C1 segment of cervical spinal cord (tissue), 14 donors: ENCODE measurements at places on chromosomes 2 and 18.

- DNase-seq, result no peak
Observed at GRCh38 chr18:48531908-48532307, 6.9 kb upstream of the CTIF start.

GRCh38 chr2:152568531-152568930, 148.7 kb downstream of the PRPF40A start:
- DNase-seq, result no peak

- DNase-seq, result no peak
Observed at GRCh38 chr2:45936623-45936979, 285.1 kb downstream of the PRKCE start.

GRCh38 chr18:58148954-58149471, 105.0 kb downstream of the NEDD4L start:
- no peak for DNase-seq

DNA sequence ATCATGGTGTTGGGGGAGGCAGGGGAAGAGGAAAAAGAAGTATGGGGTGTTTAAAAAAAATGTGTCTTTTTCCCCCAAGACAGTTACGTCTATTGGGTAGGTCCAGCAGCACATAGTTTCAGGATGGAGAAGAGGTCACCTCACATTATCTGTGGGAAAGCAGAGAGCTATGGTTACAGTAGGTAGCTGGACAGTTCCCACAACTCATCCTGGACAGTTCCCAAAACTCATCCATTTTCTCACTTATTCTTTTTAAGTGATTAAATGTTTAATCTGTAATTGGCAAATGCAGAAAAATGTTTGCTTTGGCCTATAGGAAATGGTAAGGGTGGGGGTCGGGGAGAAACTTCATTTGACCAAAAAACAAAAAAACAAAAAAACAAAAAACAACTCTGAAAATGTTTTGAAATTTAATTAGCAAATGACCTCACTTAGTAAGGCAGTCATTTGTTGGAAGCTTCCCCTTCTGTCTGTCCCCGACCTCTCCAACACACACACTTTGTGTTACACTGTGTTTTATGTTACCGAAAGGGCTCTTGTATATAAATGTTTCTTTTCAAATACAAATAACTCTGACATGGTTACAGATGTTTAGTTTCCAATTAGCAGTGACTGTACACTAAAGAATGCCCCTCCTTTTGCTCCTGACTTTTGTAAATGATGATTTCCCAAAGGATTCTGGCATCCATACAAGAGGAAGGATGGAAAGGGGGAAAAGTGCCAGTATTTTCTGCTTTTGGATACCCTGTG, 173.3 kb upstream of the ZFP36L2 start:
- DNase-seq, result no peak

DNA sequence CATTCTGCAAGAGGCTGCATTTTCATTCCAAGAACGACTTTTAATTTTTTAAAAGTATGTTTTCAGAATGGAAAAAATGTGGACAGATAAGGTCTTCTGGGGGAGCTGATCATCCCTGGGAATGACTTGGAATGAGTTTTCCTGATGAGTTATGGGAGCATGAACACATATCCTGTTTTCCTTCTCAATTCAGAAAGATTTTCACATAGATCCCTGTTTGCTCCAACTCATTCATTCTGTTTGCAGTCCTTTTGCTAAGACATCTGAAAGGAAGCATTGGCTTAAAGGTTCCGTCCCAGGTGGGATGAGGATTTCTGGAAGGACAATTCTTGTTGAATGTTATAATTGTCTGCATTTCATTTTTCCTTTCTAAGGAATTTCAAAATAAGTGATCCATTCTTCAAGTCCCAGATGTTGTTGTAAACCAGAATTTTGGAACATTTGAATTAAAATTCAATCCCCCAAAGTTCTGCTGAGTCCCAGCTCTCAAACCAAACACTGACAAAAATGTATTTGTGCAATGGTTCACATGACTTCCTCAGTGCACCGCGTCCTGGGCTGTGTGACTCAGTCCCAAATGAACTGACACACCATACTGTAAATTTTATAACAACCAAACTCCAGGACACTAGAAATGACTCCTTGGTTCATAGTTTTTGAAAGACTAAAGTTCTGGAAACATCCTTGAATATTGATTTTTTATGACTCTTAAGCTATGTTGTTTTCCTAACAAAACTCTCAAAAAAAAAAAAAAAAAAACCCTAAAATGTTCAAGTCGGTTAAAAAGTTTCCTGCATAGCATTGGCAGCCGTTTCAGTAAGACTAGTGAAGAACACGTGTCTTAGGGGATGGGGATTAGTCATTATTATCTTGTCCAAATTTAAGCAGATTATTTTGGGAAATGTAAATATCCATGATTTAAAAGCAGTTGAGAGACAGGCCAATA, 281.8 kb upstream of the TCF4 start:
- DNase-seq, result no peak

DNA sequence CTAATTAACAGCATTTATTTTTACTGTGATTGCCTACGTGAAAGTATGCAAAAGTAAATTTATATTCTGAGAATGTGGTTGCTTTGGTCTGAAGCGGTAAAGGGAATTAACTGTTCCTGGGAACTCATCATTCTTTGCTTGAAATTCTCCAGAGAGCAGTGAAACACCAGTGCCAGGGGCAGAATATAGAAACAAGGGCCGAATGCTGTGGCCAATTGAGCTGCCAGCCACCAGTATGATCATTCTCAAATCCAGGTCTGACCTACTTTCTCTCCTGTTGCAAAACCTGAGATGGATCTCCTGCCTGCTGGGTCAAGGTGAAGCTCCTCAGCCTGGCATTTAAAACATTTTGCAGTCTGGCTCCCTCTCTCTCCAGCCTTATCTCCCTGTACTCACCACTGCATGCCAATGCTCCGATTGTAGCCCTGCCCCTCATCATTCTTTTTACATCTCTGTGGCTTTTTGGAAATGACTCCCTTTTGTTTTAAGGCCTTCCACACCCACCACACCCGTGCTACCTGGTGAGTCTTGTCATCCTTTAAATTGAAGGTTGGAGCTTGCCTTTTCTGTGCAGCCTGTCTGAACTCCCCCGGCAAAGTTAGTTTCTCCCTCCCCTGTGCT, 94.5 kb upstream of the TMEM178A start:
- DNase-seq, result no peak

DNA sequence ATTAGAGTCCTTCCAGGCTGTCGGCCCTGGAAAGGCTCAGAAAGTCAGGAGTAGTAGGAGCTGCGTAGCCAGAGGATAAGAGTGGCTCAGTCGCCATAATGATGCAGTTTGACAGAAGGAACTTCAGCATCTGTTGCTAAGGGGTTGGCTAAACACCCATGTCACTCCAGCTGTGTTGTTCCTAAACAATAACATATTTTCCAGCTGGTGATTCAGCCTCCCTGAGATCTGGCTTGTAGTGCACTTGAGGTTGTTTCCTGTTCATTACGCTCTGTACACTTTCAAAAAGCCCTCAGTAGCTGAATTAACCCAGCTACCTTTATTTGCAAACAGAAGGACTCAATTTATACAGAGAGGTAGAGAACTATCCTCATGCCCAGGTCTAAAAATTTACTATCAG, 39.7 kb upstream of the EPAS1 start:
- DNase-seq, result no peak

- no peak for DNase-seq
Observed at GRCh38 chr2:238915196-238915595, 67.3 kb downstream of the TWIST2 start.

DNA sequence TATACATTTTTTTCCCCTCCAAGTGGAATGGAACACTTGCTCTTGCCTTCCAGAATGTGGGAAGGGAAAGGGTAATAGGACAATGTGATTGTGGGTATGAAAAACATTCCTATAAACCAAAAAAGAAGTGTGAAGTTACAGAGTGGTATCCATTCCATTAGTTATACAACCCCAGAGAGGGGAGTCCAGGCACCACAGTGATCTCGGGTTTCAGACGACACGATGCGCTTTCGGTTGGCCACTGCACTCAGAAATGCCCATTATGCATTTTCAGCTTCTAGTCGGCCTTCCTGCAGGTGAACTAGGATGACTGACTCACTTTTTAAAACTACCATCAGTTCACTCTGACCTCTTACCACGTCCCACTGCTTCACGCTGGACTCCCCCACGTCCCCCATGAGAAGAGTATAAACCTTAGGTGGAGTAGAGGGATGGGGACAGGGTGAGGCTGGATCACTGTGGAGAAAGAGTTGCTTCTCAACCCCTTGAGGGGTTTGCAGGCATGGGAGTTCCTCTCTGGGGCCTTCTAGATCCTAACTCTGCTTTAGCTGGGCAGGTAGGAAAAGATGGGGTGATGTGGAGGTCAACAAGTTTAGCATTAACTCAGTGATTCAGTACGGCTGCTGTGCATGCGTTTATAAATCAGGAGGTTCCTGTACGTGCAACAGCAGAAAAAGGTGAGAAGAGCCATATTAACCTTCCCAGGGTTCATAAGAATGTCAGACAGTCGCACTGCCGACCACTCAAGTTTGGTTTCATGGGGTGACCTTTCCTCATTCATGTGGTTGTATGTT, 50.5 kb downstream of the ZNF532 start:
- DNase-seq, result no peak

GRCh38 chr2:128607440-128607839, 288.8 kb upstream of the HS6ST1 start:
- no peak for DNase-seq

- DNase-seq, result no peak
Observed at GRCh38 chr2:159640176-159640575, 23.8 kb upstream of the BAZ2B start.

DNA sequence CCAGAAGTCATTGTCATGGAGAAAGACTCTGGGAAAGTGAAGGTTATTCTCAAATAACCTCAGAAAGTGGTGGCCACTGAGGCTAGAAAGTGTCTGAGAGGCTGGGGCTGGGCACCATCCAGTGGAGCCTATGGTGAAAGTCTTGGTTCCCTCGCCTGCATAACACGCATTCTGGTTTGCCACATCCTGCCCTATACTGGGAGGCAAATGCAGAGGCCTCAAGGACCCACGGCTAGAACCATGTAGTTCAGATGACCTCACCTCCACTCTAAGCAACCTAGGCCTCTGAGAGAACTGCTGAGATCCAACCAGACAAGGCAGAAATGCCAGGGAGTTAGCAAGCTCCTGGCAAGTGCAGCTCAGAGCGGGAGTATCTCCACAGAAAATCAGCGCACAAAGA, 5.1 kb downstream of the ITGB6 start:
- DNase-seq, result no peak

DNA sequence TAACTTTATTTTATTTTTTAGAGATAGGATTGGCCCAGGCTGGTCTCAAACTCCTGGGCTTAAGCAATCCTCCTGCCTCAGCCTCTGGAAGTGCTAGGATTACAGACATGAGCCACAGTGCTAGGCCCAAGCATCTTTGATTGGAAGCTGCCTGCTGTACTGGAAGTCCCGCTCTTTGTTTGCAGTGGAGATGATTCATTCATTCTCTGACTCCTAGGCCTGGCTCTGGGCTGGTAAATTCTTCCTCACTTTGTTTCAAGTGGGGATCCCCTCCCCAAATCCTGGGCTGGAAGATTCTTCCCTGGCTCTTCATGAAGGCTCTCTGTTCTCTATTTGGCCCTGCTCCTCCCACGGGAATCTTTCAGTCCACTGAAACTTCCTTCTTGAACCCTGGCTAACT, 81.9 kb downstream of the NEURL3 start:
- no peak for DNase-seq

DNA sequence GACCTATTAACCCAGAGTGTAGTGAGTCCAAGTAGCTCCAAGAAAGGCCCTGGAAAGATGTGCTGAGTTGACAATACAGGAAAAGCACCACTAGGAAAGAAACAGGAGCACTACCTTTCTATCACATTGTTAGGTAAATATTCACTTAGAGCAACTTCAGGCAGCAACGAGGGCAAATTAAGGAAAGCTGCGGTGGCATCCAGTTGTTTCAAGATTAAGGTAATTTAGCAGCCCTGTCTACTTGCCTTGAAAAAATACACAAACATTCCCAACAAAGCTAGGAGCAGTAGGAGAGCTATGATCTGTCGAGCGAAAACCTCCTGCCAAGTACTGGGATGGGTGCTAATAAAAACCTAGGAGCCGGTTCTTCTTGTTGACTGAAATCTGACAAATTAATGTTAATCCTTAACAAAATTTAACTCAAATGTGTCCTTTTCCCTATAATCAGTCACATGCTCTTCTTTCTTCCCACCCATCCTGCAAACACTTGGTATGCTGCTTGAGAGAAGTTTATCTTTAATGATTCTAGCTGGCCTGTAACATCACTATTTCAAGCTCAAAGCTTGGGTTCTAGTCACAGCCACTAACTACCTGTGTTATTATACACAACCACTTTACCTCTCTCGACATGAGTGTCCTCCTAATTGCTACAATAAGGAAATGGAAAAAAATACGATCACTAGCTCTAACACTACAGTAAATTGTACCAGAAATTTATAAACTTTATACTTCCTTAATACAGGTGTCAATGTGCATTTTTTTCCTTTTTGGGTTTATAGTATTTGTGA, 2.0 kb downstream of the ACAA2 start:
- DNase-seq, result no peak

- DNase-seq, result no peak
Observed at GRCh38 chr2:62662554-62662953, 43.0 kb upstream of the EHBP1 start.

GRCh38 chr2:217160103-217160743, 300.4 kb upstream of the TNP1 start:
- DNase-seq, result no peak

DNA sequence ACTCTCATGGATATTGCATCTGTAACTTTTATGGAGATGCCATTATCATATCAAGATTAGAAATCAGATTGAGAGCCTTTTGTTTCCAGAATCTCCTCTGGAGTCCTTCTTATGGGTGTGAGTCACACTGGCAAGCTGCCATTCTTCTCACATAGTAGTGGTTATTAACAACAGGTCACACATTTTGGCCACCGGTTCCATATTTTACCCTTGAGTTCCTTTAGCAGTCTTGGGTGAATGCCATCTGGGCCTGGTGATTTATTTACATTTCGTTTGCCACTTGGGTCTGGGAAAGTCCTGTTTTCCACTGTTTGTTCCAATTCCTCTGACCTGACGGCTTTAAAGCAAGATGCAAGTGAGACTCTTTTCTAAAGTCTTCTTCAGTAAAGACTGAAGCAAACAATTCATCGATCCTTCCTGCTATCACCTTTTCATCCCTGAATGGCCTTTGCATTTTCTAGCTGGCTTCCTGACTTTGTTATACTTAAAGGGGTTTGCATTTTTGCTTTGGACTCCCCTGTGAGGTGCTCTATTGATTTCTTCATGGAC, 80.5 kb upstream of the CAVIN2 start:
- DNase-seq, result no peak

GRCh38 chr2:142180820-142181533, 50.2 kb upstream of the LRP1B start:
- no peak for DNase-seq
